ENCODE measurements at places on chromosomes 5 and 9.

- DNase-seq: no peak
These were observed 24.3 kb downstream of the FBXO38 start for GRCh38 chr5:148408092-148408491.

DNA sequence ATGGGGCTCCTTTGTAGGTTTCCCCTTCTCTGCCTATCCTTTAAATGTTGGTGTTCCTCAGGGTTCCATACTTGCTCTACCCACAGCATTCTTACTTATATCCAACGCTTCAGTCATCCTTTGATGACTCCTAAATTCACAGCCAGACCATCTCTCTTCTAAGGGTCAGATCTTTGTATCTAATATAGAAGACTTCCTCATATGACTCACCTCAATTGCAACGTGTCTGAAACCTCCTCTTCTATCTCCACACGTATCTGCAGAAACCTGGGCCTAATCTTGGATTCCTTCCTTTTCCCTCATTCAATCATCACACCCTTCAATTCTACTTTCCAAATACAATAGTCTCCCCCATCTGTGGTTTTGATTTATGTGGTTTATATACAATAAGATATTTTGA lies 68.3 kb downstream of the HMGCR start:
- peak; percentile 45 for DNase-seq

DNA sequence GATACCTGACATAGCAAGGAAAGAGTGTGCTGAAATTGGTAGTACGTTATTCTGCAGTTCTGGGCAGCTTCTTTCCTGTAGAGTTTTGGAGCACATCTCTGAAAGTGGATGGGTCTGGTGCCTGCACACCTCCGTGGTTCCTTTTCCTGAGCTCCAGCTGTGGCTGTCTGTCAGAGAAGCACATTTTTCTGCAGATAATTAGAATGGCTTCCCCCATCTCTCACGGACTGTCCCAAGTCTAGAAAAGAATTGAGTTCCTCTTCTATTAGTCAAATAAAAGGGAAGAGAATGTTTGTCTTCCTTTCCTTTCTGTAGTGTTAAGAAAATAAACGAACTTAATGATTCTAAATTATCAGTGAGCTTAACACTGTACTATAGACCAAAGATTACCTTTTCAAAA lies 55.7 kb downstream of the VCAN start:
- no peak for DNase-seq

GRCh38 chr9:133253268-133253667 lies 21.7 kb downstream of the ABO start:
- DNase-seq: no peak

GRCh38 chr5:77129391-77129990 lies 42.4 kb upstream of the ZBED3 start:
- peak; percentile 25 for DNase-seq

Data from iris pigment epithelial cell (primary cell).